Activated naive CD4-positive, alpha-beta T cell treated with anti-CD3 and anti-CD28 coated beads, Interleukin-2, amount 50 U/mL, for 16 hours (primary cell): ENCODE measurements at places on chromosomes 7 and 10.

GRCh38 chr7:159227433-159227832, 82.8 kb upstream of the VIPR2 start:
- DNase-seq: no peak

DNA sequence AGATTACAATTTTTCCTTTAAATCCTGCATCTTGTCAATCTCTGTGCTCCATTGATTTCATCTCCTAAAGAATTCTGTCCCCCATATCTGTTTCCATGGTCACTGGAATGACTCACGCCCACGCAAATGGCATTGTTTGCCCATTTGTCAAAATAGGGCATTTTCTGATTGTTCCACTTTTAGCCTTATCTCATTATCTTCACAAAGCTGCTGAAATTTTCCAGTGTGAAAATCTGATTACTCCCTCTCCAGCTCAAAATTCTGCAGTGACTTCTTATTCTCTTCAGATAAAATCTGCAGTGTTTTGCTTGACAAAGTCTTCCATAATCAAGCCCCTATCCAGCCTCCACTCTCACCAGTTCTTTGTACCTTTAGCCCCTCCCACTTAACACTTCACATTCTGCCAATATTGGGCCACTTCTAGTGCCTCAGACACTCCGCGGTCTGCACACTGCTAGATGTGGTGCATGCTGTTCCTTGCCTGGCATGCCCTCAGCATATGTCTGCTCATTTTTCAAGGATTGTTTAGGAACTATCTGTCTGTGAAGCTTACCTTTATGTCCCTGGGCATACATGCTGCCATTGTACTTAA, 33.9 kb upstream of the CTTNBP2 start:
- no peak for DNase-seq

- no peak for DNase-seq
Measured at GRCh38 chr7:156703209-156703608, 62.6 kb downstream of the RNF32 start.

GRCh38 chr7:89474456-89474855, 678.9 kb upstream of the TEX47 start:
- no peak for DNase-seq

DNA sequence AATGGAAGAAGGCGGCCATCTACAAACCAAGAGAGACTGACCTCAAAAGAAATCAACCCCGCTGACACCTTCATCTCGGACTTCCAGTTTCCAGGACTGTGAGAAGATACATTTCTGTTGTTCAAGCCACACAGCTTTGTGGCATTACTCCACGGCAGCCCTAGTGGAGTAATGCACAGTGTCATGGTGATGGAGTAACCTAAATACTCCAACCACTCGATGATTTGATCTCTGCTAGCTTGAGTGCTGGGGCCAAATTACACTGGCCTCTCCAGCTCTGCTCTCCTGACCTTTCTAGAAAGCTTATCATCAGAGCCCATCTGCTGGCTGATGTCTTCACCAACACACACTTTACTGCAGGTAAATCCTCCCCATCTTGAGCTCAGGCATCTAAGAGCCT, 52.2 kb downstream of the GALNT17 start:
- DNase-seq: no peak

GRCh38 chr10:85043207-85043606, 714.8 kb downstream of the CCSER2 start:
- no peak for DNase-seq

DNA sequence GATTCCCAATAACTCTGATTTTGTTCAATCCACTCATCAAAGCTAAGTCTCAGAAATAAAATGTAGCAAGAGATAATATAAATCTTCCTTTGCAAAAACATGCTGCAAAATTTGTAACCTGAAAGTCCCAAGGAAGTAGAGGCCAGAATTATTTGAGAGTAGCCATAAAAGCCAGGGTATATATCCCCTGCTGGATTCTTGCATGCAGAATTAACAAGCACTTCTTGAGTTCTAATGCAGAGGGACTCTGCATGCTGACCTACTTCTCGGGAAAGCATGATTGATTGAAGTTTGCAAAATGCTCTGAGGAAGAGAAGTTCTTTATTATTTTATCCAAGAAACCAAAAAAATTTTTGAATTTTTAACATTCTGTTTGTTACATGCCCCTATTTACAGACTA, 121.6 kb downstream of the THSD7A start:
- DNase-seq: no peak
